Stimulated activated CD4-positive, alpha-beta T cell treated with anti-CD3 and anti-CD28 coated beads, Interleukin-1b, Interleukin-23, amount 100 ng/mL, for 1 hour (primary cell): ENCODE measurements at places on chromosomes 3 and 15.

DNA sequence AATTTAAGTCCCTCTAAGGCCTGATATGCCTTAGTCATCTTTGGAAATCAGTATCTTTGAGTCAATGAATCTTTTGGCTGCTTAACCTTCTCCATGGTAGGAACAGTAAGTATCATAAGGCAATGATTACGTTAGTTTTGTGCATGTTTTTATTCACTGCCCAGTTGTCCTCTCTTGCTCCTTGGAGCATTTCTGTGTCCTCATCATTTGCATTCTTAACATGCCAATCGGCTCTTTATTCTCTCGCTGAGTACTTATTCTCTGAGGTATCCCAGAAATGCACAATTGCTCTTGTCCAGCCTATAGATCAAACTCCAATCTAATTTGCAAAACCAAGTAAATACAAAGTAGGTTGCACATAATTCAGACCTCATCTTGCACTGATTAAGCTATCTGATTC is 405.0 kb upstream of the IL12A start:
- no peak for DNase-seq

DNA sequence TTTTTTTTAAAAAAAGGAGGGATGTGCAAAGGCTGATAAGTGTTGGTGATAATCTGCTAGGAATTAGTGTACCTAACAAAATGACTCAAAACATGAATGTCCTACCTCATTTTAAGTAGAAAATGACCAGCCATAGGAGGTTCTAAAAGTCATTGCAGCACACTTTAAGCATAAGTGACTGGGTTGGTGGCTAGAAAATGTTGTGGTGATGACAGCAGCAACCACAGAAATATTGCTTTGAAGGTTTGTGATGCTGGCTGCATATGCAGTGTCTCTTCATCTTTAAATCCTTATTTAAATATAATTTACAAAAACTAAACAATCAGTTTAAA is 55.2 kb downstream of the CMSS1 start:
- no peak for DNase-seq

GRCh38 chr3:62569609-62570008 is 196.3 kb upstream of the FEZF2 start:
- DNase-seq: no peak

- DNase-seq: no peak
Measured at GRCh38 chr3:116946376-116946775, 236.8 kb downstream of the TUSC7 start.

- no peak for DNase-seq
Measured at GRCh38 chr3:83934192-83935021, 1024.4 kb upstream of the CADM2 start.

DNA sequence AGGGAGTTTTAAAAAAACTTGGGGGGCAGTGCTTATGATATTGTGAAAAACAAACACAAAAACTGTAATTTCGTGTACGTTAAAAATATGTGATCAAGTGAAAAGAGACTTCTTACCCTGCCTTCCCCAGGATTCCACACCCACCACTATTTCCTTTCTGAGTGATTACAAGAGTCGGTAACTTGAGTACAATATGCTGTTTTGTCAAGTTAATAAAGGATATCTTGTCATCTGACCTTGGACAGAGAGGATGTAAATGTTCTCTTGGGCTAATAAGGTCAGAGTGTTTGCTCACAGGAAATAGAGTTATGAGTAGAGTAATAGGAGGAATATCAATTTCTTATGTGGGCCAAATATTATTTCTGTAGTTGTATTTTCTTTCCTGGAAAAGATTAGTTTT is 68.1 kb downstream of the NOX5 start:
- no peak for DNase-seq

DNA sequence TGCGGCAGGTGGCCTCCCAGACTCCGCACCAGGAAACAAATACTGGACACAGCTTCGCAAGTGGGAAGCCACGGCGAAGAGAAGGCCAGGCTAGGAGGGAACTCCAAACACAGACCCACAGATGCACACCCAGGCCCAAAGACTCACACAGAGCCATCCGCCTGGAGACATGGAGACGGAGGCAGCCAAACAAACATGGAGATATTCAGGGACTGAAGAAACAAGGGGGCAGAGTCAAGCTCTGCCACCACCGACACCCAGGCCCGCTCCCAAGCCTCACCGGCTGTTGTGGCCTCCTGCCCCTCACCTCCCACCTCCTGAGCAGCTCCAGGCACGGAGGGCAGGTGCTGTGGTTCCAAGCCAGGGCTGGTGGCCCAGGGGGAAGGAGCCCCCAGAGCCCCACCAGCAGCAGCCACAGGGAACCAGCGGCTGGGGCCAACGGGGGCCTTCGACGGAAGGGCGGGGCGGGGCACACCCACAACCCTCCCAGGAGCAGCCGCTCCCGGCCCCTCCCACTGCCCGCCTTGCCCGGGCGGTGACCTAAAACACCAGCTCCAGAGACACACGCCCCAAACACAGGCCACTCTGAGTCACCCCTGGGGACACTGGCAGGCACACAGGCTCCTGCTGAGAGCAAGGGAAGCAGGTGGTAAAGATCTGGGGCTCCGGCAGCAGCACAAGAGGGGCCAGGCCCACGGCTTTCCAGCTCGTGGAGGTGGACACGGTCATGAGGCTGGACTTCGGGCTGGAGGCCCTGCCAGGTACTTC is 31.9 kb downstream of the TNK2 start:
- no peak for DNase-seq

- no peak for DNase-seq
Measured at GRCh38 chr15:44711743-44712345, 527 bp downstream of the B2M start.

DNA sequence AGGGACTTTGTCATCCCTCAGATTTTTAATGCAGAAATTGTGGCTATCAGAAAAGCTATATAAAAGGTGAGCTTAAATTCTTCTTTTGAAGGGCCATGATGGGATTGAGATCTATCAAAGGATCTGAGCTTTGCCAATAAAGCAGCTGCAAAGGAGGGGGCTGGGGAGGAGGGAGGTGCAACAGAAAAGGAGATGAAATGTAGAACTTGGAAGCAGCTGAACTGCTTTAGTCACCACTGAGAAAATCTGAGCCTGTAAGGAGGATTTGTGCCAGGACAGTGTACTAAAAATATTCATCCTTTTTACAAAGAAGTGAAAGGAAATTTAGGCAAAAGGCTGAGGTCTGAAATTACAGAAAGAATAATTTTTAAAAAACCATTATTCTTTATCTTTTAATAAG is 10.4 kb downstream of the TSPAN3 start:
- no peak for DNase-seq

GRCh38 chr15:62109982-62110851 is 43.4 kb downstream of the C2CD4A start:
- no peak for DNase-seq

- no peak for DNase-seq
Measured at GRCh38 chr3:81884791-81885190, 123.3 kb upstream of the GBE1 start.
